Adipocyte (in vitro differentiated cells): ENCODE measurements at places on chromosomes 4 and X.

DNA sequence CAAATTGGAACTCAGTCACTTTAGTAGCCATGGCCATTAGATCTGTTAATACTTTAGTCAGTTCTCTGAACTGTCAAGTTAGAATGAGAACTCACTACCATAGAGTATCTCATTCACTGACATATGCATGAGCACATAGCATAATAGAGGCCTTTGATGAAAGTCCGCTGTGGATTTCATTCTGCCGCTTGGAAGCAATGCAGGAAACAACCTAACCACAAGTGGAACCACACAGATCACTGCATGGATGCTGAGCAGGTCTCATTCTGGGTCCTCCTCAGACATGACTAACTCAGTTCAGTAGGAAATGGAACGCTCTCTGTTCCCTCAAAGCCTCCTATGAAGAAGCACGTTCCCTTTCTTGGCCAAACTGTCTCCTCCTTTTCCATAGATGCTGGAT is 1624.8 kb upstream of the TENM3 start:
- no peak for DNase-seq

DNA sequence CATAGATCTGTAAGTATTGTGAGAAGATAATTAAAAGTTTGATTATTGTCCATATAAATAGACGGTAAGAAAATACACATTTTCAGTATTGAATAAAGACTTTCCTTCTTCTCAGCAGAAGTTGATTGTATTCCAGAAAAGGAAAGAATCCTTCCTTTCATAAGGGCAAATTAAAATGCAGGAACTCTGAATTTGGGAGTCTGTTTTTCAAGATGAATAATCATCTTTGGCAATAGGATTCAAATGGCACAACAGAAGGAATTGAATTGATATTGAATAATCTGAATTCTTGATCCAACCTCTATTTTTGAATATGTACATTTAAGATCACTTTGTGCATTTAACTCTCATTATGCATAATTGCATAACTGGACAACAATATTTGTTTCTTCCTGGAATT is 149.3 kb downstream of the DMD start:
- DNase-seq = no peak

GRCh38 chr4:102678695-102679335 is 82.0 kb downstream of the MANBA start:
- DNase-seq = no peak

DNA sequence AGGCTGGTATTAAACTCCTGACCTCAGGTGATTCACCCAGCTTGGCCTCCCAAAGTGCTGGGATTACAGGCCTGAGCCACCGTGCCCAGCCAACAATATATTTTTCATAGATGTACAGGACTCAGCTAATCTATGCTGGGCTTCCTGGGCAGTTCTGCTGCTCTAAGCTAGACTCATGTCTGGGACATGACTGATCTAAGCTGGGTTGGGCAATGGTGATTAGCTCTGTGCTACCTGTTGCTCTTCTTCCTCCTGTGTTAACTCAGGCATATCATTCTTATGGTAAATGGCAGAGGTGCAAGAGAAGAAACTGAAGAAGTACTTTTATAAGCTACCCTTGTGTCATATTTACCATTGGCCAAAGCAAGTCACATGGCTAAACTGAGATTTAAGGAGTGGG is 11.4 kb upstream of the SUPT20HL2 start:
- DNase-seq = no peak

GRCh38 chr4:174260099-174260498 is 23.4 kb downstream of the FBXO8 start:
- peak; percentile 58 for DNase-seq

DNA sequence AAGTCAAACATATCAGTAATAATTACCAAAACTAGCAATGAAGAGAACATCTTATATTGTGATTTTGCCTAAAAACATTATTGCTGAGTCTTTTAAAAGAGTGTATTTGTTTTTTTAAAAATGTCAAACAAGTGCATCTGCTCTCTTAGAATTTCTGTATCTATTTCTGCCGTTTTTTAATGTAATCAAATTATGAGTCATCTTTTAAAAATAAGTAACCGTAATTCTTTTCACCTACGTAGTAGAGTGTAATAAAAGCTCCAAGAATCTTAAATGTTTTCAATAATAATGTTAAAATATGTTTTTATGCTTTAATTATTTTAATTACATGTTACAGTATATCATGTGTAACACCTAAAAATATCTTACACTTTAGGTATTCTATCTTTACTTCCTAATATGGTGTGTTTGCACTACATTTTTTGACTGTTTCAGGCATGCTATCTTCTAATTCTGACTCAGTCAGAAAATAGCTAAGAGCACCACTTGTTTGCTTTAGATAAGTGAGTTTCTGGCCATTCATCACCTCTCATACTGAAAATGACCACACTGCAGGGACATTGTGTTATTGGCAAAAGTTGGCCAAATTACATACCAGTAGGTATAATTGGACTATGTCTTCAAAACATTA is 368.5 kb downstream of the PCDH7 start:
- peak; percentile 42 for DNase-seq

DNA sequence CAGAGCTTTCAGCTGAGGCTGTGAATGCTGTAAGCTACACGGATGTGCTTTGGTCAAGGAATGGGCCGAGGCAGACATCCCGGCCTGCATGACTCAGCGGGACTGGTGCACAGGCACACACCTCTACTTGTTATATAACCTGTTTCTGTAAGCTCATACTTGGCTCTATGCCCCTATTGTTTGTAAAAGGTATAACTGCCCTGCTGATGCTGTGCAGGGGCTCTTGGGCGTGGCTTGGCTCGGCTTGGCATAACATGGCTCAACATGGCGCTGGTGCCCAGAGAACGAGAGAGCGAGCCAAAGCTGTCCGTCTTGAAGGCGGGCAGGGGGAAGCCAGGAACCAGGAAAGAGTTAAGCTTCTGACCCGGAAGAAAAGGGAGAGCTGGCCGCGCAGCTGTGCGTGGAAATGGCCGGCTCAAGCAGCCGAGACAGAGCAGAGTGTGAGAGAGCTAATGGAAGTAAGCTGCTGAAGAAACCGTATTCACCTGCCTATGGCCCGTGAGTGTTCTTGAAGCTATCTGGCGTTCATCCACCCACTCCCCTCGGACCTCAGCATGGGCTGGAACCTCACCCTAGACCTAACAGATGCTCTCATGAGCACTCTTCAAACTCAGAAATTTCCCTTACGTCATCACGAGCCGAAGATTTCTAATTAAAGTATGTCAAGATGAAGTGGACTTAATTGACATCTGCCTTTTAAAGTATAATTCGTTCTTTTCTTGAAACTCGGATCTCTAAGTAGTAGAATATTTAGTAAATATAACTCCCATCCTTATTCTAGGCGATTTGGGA is 286.3 kb upstream of the AGA start:
- no peak for DNase-seq

GRCh38 chr4:2105559-2105958 is 46.4 kb downstream of the NAT8L start:
- no peak for DNase-seq

DNA sequence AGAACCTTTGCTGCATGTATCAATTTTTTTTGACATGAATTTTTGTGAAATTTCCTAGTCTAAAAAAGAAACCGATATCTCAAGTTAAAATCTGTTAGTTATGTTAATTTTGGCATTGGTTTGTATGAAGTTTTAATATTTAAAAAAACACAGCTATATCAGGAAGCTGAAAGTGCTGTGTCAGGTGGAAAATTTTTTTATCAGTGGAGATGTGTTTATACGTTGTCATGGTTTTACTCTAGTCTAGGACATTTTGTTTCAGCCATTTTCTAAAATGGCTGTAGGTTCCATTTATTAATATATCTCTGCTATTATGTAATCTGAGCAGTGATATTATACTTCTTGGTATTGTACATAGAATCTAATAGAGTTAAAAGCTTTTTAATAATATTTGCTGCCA is 34.2 kb downstream of the OCRL start:
- DNase-seq = no peak

GRCh38 chrX:29143356-29143755 is 556.1 kb downstream of the IL1RAPL1 start:
- peak; percentile 15 for DNase-seq

DNA sequence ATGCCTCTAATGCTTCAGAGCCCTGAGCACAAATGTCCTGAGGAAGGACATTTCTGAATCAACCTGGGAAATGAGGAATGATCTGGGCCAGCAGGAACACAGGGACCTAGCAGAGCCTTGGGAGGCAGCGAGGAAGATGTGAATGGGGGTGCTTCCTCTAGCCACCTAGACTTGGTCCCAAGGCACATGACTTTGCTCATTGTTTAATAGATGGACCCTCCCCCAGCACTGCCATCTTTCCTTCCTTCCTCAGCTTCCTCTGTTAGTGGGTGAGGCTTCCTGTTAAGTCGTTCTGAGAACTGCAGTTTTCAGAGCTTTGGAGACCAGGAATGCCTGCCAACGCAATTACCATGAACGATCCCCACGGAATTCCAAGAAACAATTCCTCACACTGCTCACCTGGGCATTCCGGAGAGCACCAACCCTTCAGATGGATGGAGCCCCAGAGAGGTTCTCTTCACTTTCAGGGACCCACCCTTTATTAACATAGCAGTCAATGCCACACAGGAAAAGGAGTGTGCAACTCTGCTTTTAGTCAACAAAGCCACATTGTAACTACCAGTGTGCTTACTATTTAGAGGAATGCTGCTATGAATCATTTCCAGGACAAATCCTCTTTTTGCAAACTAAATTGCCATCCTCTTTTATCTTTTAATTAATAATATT is 48.5 kb upstream of the STIM2 start:
- DNase-seq = no peak

DNA sequence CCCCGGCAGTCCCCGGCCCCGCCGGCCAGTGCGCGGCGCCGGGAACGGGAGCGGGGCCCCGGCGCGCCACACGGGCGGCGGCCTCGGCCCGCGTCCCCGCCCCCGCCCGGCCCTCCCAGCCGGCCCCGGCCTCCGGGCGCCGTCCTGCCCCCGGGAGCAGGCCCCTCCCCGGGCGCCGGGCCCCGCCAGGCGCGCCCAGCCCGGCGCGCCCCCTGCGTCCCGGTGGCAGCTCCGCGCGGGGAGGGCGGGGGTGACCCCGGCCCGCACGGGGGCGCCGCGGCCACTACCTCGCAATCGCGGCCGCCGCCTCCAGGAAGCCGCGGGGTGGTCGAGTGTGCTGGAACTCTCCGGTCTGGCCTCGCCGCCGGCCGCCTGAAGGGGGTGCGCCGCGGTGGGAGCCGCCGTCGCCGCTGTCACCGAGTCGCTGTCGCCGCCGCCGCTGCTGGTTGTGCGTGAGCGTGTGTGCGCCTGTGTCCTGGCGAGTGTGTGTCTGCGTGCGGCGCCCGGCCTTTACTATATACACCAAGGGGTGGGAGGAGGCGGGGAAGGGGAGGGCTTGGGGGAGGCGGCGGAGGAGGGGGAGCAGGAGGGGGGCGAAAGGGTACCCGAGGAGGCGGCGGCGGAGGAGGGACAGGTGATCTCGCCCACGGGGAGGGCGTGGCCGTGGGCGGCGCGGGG is at the start of gene RAI2:
Gene RAI2 (minus strand): TSS at position 488 of the 678 bp plus-strand sequence. CDS start 59,288 bp downstream, outside the sequence.
- DNase-seq = peak; percentile 21

- no peak for DNase-seq
Observed at GRCh38 chr4:123449780-123450179, 53.2 kb downstream of the SPRY1 start.

GRCh38 chrX:96474029-96474740 is 210.5 kb upstream of the DIAPH2 start:
- peak; percentile 21 for DNase-seq

DNA sequence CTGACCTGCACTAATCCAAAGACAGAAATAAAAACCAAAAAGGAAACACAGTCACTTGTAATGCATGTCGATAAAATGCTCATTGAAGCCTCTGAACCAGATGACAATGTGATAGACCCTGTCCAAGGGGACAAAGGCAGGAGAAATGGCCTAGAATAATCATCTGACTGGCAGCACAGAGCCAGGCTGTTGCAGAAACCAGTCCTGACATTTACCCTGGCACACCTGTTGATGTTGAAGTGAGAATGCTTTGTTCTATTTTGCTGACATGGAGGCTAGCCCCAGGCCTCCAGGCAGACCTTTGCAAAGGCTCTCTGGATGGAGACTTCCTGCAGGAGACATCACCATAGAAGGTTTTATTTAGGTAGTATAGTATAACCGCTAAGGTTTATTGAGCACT is 41.0 kb downstream of the TFDP3 start:
- no peak for DNase-seq

DNA sequence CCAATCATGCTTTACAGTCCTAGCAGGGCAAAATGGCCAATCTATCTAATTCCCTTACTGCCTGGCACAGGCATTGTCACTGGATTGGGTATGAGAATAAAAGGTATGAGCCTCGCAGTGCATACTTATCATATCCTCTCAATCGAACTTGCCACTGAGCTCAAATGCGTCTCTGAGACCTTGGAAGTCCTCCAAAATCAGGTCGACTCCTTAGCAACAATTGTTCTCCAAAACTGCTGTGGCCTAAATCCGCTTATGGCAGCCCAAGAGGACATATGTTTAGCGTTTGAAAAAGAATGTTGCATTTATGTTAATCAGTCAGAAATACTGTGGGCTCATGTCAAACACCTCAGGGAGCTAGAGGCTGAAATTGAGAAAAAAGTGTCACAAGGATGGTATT is 69.7 kb downstream of the SPIN4 start:
- no peak for DNase-seq

DNA sequence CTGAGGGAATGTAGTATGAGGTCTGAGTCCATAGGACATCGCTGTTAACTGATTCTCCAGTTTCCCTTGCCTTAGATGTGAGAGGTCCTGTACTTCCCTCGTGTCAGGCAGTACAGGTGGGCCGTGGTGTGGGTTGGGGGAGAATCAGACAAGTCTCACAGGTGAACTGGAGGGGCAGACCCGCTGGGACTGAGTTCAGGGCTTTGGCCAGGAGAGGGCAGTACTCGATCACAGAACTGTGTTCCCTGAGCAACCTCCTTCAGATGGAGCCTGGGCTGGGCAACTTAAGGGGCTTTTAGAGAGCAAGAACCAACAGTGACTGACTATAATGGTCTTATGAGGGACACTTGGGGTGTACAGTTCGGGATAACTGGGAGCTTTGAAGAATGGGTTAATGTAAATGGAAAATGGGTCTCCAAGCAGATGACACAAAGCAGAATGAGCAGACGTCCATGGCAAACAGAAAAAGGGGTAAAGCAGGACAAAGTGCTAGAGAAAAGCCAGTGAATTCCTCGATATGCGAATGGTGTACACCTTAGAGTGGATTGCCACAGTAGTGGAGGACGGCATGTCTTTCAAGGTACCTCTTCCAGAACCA is 83.6 kb downstream of the CCNG2 start:
- peak; percentile 71 for DNase-seq

DNA sequence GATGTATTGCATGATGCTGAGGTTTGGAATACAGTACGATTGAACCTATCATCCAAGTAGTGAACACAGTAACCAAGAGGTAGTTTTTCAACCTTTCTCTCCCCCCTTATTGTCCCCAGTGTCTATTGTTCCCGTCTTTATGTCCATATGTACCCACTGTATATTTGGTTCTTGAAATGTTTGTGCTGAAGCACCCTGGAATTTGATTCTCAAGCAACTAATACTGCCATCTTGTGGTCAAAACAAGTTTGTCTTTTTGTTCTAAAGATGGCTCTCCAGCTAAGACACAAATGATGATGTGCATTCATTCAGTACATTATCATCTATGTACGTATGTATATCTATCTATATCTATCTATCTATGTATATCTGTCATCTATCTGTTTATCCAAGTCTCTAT is 33.5 kb upstream of the DCX start:
- DNase-seq = peak; percentile 66

- DNase-seq = no peak
Observed at GRCh38 chrX:154829134-154829533, 5.3 kb downstream of the SMIM9 start.
